ENCODE measurements at places on chromosomes 16 and 17.

DNA sequence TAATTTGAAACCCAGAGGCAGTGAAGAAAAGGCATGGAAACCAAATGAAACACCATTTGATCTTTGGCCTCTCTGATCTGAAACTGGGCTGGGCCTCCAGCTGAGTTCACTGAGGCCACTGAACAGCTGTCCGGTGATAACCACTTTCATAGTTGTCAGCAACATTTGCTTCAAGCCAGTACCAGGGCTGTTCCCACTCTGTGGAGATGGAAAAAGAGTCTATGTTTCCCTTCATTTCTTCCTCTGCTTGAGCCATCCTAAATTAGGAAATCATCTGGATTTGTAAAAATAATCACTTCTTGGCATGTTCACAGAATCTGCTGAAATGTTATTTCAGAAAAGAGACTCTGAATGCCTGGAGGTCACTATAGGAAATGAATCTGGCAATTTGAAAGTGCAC, 119.3 kb downstream of the STX8 start:
- DNase-seq, result no peak

- DNase-seq, result peak; percentile 40
Observed at GRCh38 chr17:49887086-49887743, 39.3 kb upstream of the TAC4 start.

DNA sequence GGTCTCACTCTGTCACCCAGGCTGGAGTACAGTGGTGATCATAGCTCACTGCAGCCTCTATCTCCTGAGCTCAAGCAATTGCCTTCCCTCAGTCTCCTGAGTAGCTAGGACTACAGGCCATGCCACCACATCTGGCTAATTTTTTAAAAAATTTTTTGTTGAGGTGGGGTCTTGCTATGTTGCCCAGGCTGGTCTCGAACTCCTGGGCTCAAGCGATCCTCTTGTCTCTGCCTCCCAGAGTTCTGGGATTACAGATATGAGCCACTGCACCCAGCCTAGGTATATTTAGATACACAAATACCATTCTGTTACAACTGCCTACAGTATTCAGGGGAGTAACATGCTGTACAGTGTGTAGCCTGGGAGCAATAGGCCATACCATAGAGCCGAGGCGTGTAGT, 14.3 kb downstream of the POLR3E start:
- no peak for DNase-seq

DNA sequence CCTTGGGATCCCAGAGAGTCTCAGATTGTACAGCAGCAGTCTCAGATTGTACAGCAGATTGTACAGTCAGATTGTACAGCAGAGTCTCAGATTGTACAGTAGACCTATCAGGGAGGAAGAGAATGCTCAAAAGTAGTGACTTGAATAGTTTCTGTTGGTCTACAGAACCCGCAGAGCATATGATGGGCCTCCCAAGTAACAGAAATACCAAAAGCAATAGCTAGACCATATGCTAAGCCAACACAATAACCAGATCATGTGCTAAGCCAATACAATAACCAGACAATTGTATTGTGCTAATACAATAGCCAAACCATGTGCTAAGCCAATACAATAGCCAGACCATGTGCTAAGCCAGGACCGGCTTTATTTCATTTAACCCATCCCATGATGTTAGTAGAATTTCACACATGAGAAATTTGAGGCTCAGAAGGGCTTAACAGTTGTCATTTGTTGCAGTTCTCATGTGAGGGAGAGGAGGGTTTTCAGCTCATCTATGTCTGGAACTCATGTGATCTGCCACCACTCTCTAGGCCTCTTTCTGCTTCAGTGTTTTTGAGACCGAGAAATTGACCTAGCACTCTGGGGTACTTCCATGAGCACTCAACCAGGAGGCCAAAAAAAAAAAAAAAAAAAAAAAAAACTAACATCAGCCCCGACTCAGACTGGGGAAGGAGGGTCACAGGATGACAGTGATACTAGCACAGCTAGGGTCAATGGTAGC, 144.0 kb downstream of the SOX9 start:
- no peak for DNase-seq

DNA sequence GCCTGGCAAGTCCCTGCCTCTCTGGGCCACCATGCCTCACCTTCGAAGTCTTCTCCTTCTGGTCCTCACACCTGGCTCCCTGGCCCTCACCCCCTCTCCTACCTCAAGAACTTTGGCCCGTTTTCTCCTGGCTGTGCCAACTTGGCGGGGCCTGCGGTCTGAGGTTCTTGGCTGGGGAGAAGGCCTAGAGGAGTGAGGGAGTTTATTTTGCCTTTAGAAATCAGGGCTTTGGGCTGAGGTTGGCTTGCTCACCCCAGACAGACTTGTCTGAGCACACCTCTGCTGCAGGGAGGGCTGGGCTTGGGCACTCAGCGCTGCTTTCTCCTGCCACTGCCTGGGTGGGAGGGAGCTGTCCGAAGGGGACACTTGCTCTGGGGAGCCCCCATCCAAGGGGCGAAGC, 23.3 kb upstream of the TAC4 start:
- DNase-seq, result no peak

GRCh38 chr17:32849879-32850278, 27.0 kb downstream of the MYO1D start:
- DNase-seq, result no peak

- no peak for DNase-seq
Observed at GRCh38 chr16:49550140-49550539, 176.5 kb downstream of the C16orf78 start.

- DNase-seq, result no peak
Observed at GRCh38 chr16:83772806-83773205, 35.0 kb upstream of the HSBP1 start.

DNA sequence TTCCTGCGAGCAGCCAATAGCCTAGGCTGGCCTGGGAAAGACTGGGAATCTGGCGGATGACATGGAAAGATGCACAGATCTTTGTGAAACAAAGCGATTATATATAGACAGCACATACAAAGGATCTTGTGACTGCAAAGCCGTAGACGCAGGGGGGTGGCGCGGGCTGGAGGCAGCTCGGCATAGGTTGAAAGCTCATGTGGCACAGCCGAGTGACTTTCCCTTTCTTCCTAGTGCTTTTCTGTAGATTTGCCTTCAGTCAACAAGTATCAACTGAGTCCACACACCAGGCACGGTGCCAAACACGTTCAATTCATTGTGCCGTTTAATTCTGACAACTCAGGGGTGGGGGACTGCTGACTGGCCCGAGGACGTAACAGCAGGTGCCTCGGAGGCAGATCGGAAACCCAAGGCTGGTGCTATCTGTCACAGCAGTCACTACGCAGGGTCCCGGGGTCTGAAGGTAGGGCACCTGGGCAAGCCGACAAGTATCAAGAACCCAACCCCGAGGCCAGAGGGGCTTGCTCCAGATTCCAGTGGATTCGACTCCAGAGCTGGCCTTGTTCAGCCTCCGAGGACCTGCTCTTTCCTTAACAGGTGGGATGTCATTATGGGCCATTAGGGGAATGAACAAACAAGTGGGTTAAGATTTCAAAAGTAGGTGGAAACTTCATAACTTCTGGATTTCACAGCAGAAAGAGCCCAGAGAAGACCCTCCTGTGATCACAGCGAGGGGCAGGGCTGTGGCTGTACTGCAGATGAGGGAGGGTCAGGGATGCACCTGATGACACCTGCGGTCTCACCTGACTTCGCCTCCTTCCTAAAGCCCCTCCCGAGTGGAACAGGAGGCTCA, 5.9 kb downstream of the PAM16 start:
- DNase-seq, result no peak

GRCh38 chr17:33049781-33050414, 58.3 kb downstream of the SPACA3 start:
- no peak for DNase-seq

DNA sequence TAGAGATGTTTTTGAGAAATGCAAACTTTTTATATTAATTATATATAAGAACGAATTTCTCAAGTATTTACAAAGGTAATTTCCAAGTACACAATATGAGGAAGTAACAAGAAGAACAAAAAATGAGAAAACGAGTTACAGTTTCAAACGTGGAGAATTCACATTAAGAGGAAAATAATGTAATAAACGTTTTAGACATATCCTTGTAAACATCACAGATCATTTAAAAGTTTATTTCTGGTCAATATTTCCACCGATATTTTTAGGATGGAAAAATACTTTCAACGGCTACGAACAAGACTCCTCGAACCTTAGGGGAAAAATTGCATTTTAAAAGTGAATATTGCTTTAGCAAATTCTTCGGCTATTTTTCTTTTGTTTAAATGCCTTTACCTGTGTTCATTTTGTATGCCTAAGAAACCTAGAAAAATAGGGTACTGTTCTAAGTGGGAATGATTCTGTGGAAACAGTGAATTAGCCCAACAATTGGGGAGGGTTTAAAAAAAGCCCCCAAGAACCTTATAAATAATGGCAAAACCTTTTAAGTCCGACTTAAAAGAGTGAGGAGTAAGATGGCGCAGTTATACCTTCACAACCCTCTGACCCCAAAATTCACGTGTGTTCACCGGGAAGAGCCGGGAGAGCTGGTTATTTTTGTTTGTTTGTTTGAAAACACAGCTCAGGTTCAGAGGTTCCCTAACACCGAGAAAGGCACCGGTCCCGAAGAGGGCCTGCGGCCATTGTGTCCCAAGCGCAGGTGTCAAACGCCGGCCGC, 3.3 kb downstream of the HNF1B start:
- no peak for DNase-seq

GRCh38 chr16:67656344-67657016, 3.6 kb downstream of the ACD start:
- no peak for DNase-seq

DNA sequence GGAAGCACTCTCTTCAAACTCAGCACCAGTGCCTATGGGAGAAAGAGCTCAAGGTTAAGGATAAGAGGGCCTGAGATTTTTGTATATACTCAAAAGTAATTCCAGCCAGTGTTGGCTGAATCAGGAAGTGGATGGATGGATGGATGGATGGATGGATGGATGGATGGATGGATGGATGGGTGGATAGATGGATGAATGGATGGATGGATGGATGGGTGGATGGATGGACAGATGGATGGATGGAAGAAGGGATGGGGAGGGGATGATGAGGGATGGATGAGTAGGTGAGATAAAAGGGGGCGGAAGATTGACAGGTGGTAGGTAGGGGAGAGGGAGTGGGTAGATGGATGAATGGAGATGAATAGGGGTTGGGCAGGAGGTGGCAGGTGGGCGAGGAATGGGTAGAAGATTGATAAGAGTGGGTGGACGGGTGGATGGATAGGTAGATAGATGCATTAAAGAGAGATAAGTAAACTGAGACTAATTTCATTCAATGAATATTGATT, 4.1 kb downstream of the CX3CL1 start:
- no peak for DNase-seq

GRCh38 chr16:66950971-66951790, 9.9 kb upstream of the CES3 start:
- DNase-seq, result no peak

DNA sequence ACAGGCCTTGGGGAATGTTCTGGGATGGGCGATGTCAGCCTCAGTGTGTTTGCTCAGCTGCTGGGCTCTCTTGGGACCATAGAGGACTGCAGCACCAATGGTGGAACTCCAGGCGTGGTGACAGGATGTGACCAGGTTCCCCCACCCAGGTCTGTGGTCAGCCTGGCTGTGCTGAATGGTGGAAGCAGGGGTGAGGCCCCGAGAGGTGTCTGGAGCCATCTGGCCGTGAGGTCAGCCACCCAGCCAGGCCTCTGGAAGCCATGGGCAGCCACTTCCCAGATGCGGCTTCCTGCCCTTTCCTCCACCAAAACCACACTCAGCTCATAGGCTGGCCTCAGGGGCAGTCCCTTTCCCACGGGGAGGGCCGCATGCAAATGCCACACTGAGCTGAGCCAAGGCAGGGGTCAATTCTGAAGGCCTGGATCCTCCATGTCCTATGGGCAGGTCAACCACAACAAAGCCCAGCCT, 7.8 kb upstream of the MAPK7 start:
- peak; percentile 85 for DNase-seq

DNA sequence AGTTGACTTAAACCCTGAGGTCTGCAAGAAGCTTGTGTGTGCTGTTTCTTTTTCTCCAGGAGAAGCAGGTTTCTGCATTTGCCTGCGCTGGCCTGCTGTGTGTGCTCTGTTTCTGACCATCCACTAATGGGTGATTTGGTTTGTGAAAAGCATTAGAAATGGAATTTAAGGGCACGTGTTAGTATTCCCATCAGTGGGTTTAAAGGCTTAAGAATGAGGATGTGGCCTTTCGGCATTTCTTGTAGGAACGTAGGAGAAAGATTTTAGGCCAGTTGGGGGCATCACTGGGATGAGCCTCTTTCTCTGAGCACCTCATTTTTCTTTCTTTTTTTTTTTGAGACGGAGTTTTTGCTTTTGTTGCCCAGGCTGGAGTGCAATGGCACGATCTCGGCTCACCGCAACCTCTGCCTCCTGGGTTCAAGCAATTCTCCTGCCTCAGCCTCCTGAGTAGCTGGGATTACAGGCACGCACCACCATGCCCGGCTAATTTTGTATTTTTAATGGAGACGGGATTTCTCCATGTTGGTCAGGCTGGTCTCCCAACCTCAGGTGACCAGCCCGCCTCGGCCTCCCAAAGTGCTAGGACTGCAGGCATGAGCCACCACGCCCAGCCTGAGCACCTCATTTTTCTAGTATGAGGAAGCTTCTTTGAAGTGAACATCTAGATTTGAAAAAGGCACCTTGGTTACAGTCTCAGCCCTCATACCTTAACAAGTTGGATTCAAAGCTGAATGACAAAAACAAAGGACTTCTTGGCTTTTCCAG, 110.3 kb downstream of the BANP start:
- DNase-seq, result no peak

- no peak for DNase-seq
Observed at GRCh38 chr16:12217341-12217740, 240.8 kb downstream of the SNX29 start.

DNA sequence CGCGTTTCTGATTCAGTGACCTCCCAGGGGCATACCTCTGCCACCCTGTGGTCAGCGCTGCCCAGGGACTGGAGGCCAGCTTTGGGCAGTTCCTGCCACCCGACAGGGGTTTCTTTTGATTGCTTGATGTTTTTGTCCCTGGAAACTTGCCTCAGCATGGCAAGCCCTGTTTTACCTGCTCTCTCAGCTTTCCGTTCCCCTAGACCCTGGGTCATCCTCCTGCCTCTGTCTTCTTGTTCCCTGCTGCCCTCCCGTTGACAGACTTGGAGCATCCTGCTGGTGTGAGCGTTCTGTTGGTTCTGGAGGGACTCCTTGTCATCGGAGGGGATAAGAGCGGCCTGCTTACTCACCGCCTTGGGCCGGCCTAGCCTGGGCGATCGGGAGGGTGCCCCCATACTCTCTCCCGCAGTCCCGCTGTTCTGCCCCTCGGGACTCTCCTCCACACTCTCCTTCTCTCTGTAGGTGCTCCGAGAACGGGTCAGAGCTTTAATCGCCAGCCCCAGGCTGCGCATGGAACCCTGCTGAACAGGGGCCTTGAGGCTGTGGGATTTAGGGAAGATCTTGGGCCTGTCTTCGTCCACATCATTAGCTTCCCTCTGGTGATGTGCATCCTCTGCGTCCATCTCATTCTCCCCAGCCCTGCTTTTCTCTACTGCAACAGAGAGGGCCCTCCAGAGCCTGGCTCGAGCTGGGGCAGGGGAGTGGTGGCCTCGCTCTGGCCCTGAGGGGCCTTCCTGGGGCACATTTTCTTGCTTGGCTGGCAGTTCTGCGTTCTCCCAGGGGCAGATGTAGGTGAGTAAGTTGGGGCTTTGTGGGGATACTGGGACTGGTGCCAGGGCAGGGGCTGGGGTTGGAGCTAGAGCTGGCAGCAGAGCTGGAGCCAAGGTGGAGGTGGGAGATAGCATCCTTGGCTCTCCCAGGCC, 13.7 kb downstream of the GPR179 start:
- DNase-seq, result no peak

Measured in lower leg skin (tissue), 4 donors.